Tibial artery (tissue), 4 donors: ENCODE measurements at places on chromosomes 1 and 21.
A peak's percentile ranks its signal among the peaks of the same experiment; 100 is the strongest.

- DNase-seq = no peak
These were observed 70.8 kb upstream of the CASZ1 start for GRCh38 chr1:10867138-10867721.

DNA sequence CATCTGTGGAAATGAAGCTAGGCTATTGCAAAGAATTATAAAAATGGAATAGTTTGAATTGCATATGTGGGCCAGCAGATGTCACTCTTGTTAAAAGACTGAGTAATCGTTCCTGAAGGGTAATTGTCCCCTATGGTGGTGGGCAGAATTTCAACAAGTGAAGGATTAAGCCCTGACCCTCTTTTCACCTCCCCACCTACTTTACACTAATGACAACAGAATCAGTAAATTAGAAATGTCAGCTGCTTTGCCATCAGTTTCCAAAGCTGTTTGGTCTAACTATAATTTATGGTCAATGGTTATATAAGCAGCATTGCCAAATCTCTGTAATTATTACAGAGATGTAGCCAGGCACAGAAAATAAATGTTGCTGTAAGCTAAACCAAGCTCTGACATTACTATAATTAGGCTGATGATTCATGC lies 898.6 kb downstream of the AMY1C start:
- no peak for DNase-seq

DNA sequence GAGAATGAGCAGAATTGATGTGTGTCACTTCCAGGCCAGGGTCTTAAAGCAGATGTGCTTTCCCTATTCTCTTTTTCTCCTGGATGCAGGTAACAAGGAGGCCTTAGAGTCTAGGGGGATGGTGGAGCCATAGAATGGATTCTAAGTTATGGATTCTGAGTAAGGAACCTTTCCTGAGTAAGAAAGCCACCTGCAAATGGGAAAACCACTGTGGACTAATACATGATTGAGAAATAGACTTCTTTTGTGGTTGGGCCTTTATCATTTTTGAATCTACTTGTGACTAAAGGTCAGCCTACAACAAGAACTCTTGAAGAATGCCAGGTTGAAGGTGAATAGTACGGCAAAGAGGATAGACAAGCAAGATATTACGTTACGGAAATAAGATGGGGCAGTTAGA lies 116.1 kb downstream of the CDC7 start:
- no peak for DNase-seq

- peak; percentile 52 for DNase-seq
These were observed 55.5 kb downstream of the TGFBR3 start for GRCh38 chr1:91830242-91831131.

DNA sequence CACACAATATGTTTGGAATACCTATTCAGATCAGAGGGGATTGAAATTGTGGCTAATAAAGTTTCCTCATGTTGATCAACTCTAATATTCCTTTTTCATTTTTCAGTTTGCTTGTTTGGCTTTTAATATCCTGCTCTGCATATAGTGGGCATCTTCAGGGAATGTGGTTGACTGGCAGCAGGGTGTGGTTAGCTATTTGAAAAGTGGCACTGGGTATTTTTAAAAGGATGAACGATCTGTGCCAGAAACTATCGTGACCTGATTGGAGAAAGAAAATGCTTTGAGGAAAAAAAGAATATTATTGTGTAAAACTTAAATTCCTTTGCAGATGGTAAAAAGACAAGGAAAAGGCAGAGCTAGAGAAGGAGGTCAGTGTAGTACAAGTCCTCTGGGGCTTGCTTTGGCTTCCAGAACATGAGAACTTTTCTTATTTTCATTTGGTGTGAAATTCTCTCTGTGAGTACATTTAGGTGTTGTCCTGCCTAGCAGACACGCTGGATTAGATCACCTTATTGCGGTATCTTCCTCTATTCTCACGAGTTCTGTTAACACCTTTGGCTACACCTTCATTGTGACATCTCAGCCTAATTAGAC lies 329.7 kb upstream of the SNX7 start:
- DNase-seq = no peak

GRCh38 chr1:54596756-54597155 lies 26.6 kb downstream of the FAM151A start:
- no peak for DNase-seq

- no peak for DNase-seq
These were observed 672 bp downstream of the ENSA start for GRCh38 chr1:150628766-150629114.

DNA sequence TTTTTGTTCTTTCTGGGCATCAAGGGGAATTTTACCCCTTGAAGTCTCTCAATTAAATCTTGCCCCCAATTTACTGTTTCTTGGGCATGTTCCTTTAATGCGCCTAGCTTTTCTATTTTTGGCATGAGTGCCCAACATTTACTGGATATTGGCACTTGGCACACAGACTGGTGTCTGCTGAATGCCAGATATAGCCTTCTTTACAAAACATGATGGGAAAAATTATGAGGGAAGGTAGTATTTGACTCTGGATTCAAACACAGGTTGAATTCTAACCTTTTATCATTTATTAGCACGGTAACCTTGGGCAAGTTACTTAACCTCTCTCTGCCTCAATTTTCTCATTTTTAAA lies 88.3 kb upstream of the GPR52 start:
- no peak for DNase-seq
